ENCODE measurements at places on chromosomes 7 and 10.

DNA sequence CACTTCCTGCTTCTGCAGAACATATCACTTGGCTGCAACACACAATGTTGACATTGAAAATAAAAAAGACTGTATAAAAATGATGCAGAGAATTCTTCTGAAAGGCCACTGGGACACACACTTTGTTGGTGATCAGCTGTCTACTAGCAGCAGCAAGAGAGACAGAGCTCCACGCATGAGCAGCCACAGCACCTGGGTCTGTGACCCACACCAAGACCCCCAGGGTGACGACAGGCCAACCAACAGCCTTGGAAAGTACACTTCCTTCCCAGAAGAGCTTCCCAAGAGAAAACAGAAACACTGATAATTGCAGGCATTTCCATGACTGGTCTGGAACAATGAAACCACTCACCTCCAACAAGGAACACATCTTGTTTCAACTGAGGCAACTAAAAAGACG, 239.0 kb downstream of the DIP2C start:
- no peak for DNase-seq

- DNase-seq, result no peak
Measured at GRCh38 chr10:97390091-97390490, 11.0 kb downstream of the RRP12 start.

GRCh38 chr10:93081834-93082233, 8.1 kb downstream of the CYP26A1 start:
- DNase-seq, result no peak

GRCh38 chr7:133871757-133872156, 255.4 kb upstream of the LRGUK start:
- DNase-seq, result no peak

- DNase-seq, result peak; percentile 19
Measured at GRCh38 chr7:8254667-8255066, 7.3 kb downstream of the ICA1 start.

DNA sequence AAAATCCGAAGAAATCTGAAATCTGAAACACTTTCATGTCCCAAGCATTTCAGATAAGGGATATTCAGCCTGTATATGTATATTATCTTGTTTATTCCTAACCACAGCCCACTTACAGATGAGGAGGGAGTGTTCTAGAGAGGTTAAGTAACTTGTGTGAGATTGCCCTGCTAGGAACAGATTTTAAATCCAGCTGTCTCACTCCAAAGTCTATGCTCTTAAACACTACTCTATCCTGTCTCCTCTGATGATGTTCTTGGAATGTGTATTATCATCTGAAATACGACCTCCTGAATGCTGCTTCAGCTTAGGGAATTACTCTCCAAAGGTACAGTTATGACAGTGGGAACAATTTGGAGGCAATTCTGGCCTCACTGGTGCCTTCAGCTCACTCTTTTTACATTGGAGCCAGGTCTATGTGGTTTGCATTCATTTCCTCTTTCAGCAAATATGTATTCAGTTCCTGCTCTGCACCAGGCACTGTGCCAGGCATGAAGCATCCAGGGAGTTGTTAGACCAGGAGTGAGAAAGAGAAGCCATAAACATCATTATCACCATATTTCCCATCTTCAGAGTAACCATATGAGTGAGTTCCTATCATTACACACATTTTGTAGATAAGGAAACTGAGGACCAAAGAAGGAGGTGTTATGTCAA, 70.2 kb downstream of the NOC3L start:
- peak; percentile 44 for DNase-seq

- no peak for DNase-seq
Measured at GRCh38 chr7:151432658-151433521, 7.1 kb downstream of the CRYGN start.

DNA sequence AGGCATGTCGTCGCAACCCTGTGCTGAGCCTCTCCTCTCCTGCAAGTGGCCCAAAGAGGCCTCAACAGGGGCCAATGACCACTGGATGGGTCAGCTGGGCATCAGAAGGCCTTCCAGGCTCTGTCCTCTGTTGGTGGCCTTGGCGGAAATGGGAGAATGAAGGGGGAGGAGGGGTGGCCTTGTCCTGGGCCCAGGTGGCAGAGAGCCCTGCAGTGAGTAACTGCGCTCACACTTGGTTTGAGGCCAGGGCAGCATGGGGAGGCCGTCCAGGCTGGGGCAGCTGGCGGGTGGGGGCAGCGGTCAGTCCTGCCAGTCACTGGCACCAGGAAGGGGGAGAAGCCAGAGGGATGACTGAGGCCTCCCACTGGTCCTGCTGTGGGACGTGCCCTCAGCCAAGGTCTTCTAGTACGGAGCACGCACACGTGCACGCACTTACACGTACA, 59.8 kb downstream of the LHPP start:
- no peak for DNase-seq

DNA sequence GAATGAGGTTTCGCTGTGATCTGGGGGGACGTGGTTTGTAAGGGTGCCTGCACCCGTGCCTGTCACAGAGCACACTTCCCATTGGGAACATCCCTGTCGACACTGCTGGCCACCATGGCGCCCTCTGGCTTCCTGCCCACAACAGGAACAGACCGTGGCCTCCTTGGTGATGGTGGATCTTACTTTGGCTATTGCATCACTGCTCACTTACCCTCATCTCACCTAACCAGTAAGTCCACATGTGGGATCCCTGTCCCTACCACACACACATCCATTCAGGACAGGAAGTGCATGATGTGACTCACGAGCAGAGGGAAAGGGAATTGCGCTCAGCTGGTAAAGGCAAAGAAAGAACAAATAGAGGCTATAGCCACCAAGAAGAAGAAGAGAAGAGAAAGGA, 26.2 kb upstream of the SEC61G start:
- DNase-seq, result no peak

GRCh38 chr7:85186083-85186520, 754 bp downstream of the SEMA3D start:
- DNase-seq, result peak; percentile 26

- DNase-seq, result no peak
Measured at GRCh38 chr7:87206361-87206760, 13.2 kb downstream of the TMEM243 start.

DNA sequence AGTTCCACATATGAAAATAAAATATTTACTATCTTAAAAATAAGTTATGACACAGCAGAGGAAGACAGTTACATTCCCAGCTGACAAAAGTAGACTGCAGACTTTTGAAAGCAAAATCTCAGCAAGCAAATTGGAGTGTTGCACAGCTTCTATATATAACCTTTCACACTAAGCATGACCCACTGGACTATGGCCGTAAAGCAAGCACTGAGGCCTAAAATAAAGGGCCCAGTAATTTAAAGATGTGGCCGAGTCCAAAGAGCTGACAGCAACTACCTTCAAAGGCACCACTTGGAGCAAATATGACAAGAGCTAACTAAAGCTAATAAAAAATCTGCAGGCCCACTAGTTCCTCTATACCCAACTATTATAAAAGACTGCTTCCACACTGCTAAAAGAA, 6.5 kb downstream of the GDI2 start:
- DNase-seq, result no peak

- no peak for DNase-seq
Measured at GRCh38 chr10:1171586-1171985, 115.4 kb downstream of the WDR37 start.

- DNase-seq, result no peak
Measured at GRCh38 chr10:116721547-116722392, 20.6 kb downstream of the HSPA12A start.

DNA sequence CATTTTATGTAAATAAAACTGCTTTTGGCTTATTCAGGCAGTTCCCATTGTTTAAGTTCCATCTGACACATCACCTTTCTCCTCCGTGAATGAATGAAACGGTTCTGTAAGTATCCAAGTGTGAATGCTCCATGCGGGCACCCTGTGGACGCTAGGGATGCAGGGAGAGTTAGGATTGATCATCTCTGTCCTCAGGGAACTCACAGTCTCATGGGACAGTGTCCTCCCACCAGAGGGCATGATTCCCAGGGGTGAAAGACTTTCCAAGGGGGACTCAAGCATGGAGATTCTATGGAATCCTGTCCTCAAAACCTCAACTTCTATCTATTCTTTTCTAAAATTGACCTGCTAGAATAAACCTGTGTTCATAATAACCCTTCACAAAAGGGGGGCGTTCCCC, 98.8 kb downstream of the HECW1 start:
- no peak for DNase-seq

GRCh38 chr10:68924593-68924992, 23.5 kb downstream of the DDX50 start:
- no peak for DNase-seq

DNA sequence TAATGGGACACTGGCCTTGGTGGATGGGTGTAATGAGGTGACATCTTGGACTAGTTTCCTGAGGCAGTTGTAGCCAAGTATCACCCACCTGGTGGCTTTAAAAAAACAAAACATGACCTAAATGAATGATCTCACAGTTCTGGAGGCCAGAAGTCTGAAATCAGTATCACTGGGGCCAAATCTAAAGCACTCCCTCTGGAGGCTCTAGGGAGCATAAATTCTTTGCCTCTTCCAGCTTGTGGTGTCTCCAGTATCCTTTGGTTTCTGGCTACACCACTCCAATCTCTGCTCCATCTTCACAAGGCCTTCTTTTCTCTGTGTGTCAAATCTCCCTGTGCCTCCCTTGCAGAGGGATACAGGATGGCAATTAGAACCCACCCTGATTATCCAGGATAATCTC, 342.9 kb downstream of the CALN1 start:
- DNase-seq, result no peak

DNA sequence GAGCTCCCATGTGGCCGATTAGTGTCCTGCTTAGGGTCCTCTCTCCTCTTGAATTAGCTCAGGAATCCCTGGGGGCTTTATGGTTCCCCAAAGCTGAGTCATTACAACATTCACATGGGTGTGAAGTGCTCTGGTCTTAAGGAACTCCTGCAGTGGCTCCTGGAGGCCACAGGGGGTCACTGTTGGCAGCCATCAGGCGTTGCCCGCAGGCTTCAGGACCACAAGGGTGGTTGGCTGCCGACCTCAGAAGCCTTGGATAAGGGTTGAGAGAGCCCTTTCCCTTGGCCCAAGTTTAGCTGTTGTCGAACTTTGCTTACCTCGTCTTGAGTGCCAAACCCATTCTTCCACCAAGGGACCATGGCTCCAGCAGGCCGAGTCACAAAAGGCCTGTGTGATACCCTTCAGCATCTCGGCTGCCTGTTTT, 61.7 kb downstream of the SH2D4B start:
- no peak for DNase-seq

GRCh38 chr10:4945766-4946717, 17.2 kb upstream of the AKR1C1 start:
- no peak for DNase-seq

DNA sequence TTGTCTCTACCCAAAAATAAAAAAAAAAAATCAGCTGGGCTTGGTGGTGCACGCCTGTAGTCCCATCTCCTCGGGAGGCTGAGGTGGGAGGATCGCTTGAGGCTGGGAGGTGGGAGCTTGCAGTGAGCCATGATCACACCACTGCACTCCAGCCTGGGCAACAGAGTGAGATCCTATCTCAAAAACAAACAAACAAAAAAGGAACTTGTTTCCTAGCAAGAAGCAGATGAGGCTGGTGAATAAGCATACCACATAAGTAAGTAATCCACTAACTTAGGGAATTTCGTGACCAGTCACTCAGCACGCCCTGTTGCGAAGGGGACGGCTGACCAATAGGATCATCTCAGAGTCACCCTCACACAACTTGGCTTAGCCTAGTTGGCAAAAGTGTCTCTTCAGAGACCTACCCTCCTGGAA, 64.6 kb downstream of the CUX1 start:
- no peak for DNase-seq

- DNase-seq, result no peak
Measured at GRCh38 chr10:129342385-129342784, 124.7 kb upstream of the MGMT start.

- DNase-seq, result no peak
Measured at GRCh38 chr7:155358066-155358947, 60.6 kb downstream of the INSIG1 start.

DNA sequence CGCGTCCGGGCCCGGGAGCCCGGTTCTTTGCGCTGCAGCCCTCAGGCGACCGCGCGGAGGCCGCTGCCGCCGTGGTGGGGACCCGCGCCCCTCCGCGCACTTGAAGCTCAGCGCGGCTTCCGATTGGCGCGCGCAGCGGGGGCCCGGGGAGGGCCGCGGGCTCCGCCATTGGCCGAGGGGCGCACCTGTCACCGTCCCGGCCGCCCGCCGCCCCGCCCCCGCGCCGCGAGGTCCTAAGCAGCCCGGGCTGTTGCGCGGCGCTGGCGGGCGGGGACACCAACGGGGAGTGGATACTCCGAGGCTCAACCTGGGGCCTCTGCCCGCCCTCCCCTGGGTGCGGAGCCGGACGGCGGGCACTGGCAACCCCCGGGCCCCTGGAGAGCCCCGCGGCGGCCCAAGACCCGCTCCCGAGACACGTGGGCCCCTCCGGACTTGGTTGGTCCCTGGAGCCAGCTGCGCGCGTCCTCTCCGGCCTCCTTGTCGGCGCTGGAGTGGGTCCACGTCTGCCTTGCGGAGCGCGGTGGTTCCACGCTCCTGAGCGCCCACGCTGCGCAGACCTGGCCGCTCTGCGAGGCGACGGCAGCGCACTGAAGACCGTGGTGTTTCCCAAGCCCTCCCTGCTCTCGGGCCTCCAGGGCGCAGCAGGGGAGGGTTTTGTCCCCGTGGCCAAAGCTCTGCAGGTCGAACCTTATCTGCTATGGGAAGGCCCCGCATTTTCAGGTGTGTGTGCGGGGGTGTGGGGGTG, at the start of gene MNX1:
MNX1 (minus strand) TSS at position 76 of the 745 bp plus-strand sequence. CDS start 313 bp downstream, outside the sequence.
- peak; percentile 61 for DNase-seq

- DNase-seq, result no peak
Measured at GRCh38 chr7:7965301-7965700, 3.3 kb upstream of the GLCCI1 start.

DNA sequence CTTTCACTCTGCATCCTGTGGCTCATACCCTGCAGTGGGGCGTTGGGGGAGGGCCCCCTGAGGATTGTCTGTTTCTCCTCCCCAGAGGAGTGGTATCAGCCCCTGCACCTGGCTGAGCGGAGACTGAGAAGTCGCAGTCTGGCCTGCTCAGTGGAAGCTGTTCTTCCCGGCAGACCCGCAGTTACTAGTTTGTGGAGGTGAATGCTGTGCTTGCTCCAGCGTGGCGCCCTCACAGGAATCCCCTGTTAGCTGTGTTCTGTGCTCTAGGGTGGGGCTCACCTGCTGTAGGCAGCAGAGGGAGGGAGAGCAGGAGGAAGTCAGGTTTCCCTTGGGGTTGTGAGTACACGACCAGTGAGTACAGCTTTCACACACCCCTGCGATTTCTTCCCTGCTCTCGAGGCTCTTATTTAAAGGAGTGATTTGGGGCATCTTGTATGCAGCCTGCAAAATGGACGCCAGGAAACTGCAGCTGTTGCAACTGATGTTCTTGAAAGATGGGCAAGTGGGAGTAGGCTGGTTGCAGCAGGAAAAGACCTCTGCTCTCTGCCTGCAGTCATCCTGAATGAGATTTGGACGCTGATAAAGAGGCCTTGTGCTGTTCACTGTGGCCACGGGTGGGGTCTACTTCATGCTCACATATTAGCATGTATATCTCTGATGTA, 66.4 kb downstream of the HK1 start:
- DNase-seq, result no peak

- no peak for DNase-seq
Measured at GRCh38 chr10:113222207-113222606, 272.2 kb downstream of the TCF7L2 start.

GRCh38 chr7:25663877-25664276, 435.6 kb upstream of the NPVF start:
- no peak for DNase-seq

GRCh38 chr10:65798133-65798532, 1127.7 kb upstream of the LRRTM3 start:
- no peak for DNase-seq

- no peak for DNase-seq
Measured at GRCh38 chr7:155283565-155284194, 14.0 kb upstream of the INSIG1 start.
